A549 treated with Hydrocortisone at 1 μM for 4 hours (cell line): ENCODE measurements at places on chromosomes 2 and 18. TPM values are rescaled to one million over a fixed set of nuclear protein-coding genes. Genes with fewer than 3 reads are reported as not detected.

Gene ARMC9
- total RNA-seq: 12.9 to 16.8 TPM (median 14.9 TPM) in 5 replicates

Gene MATN3
- 11.9 to 19.5 TPM (median 17.0 TPM) in 5 replicates for total RNA-seq

Gene R3HDM1
- total RNA-seq: 21.8 to 27.0 TPM (median 22.6 TPM) in 5 replicates

Gene ERBB4
- not detected in 5 replicates for total RNA-seq

Gene WNT10A
- total RNA-seq: 0.06 to 0.12 TPM (median 0.09 TPM) in 4 of 5 replicates, not detected in the other

Gene LINC00305
- total RNA-seq: not detected in 5 replicates

Gene GKN2
- 1.8 to 3.1 TPM (median 2.5 TPM) in 5 replicates for total RNA-seq

Gene LOXHD1
- not detected in 5 replicates for total RNA-seq

Gene SKOR2
- not detected in 5 replicates for total RNA-seq

Gene ADGRF3
- total RNA-seq: 0.06 to 0.29 TPM (median 0.15 TPM) in 5 replicates

Gene NPPC
- 0.21 to 0.37 TPM (median 0.28 TPM) in 4 of 5 replicates, not detected in the other for total RNA-seq

Gene FBXO48
- total RNA-seq: 0.45 to 0.59 TPM (median 0.56 TPM) in 5 replicates

Gene CHRNG
- not detected in 5 replicates for total RNA-seq
